ENCODE measurements at places on chromosomes 3 and 15. TPM values are rescaled to one million over a fixed set of nuclear protein-coding genes. Genes with fewer than 3 reads are reported as not detected.

- no peak for DNase-seq
These were observed 7.7 kb upstream of the CX3CR1 start for GRCh38 chr3:39287216-39288164.

DNA sequence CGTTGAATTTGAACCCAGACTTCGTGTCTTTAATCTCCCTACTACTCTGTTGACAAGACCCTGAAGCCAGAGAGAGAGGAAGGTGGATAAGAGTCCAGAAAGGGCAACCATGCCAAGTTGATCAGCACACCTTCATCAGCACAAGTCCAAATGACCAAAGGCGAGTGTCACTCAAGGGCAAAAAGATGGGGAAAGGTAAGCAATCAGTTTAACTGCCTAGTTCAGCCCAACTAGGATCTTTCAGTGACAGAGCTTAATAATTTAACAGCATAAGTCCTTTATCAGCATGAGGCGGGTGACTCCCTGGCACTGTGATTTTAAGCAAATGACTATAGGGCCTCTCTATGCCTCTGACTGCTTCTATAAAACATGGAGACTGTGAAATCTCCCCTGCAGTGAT, 6.2 kb downstream of the SUCLG2 start:
- no peak for DNase-seq

The POLQ gene
- total RNA-seq, result 17.3 TPM

GRCh38 chr15:99969261-99969920, 236.2 kb upstream of the LYSMD4 start:
- no peak for DNase-seq

DNA sequence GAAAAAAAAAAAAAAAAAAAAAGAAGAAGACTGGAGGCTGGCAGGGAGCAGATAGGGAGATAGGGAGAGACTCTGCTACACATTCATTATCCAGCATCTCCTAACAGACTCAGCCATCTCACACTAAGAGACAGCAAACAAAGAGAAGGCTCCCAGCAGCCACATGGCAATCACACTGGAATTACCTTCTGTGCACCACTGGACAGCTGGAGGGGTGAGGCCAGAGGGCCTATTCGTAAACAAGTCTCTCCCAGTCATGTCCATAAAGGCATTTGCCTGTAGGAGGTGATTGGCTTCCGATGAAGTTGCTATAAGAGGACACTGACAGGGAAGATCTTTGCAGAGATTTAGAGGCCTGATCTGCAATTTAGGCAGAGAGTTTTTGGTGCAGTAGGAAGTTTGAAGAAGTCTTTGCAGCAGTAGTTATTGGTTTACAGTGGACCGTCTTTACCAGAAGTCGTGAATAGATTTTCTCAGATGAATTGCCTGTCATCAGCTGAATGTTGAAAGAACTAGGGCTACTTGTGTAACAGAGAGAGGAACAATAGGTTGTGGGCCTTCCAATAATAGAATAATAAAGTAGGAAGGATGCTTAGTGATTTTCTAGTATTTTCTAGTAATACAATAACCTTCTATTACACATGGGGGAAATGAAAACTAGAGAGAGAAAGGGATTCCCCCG, 89.7 kb downstream of the TP63 start:
- DNase-seq, result no peak

The ASTE1 gene
- total RNA-seq, result 12.9 TPM

DNA sequence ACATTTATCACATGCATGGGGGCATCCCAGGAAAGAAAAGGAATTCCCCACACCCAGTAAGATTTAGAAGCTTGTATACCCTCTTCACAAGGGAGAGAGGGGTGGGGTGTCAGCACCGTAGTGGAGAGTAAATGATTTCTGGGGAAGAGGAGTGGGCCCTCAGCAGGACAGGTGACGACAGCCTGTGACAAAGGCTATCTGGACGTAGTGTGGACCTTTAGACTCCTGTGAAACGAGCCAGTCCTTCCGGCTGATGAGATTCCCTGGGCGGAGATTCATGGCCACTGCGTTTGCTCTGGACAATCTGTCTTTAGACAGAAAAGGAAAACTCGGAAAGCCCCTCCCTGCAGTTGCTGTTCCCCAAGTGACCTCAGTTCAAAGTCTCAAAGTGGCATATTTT, 1.7 kb upstream of the FAM3D start:
- no peak for DNase-seq

DNA sequence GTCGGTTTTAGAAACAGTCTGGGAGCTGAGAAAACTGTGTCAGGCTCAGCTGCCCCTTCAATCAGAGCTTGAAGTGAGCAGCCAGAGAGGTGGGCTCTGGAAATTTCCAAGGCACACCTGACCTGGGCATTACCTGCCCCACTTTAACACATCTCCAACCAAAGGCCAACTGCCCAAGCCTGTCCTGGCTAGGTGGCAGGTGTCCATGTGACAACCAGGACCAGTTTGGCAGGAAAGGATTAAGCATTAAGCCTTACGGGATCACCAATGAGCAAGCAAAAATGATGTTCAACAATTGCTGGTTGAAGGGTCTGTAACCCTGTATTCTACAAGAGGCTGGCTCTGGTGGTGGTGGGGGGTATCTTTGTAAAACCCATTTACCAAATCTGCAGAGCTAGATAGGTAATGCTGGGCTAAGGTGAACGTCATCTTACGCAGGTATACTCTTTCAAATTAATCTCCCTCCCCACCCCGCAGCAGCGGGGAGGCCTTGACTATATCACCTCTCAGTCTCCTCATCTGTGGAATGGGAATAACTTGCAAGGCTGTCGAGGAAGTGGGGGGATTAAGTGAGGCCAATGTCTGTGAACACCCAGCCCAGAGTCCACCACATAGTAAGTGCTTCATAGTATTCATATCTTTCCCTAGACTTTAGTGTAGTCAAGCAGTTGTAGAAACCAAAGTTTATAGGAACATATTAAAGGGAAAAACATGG, 183.2 kb downstream of the MEGF11 start:
- no peak for DNase-seq

The CCDC39 gene
- 0.03 TPM for total RNA-seq

The GOLIM4 gene
- total RNA-seq, result 65.0 TPM

The CCR9 gene
- total RNA-seq, result not detected

- DNase-seq, result peak; percentile 84
These were observed 3.6 kb upstream of the C3orf85 start for GRCh38 chr3:109132801-109133473.

GRCh38 chr3:16546186-16547010, 32.9 kb upstream of the RFTN1 start:
- no peak for DNase-seq

The SAMD7 gene
- not detected for total RNA-seq

The SUCNR1 gene
- total RNA-seq, result not detected

The UNC13C gene
- total RNA-seq, result 0.03 TPM

DNA sequence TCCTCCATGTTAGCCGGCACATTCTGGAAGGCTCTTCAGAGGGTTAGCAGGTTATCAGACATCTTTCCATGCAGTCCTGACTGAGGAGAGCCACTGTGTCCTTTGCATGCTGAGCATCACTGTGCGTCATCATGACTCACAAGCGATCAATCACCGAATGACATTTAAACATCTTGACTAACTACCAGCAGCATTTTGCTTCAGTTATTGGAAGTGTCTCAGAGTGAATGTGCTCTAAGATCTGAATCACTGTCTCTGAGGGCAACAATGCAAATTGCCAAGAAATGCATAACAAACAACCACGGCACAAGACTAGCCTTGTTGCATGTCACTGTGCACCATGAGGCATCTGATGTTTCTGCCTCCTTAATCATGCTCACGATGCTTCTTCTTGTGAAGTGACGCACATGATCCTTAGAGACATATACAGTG, 18.3 kb upstream of the ATP8B4 start:
- peak; percentile 94 for DNase-seq

DNA sequence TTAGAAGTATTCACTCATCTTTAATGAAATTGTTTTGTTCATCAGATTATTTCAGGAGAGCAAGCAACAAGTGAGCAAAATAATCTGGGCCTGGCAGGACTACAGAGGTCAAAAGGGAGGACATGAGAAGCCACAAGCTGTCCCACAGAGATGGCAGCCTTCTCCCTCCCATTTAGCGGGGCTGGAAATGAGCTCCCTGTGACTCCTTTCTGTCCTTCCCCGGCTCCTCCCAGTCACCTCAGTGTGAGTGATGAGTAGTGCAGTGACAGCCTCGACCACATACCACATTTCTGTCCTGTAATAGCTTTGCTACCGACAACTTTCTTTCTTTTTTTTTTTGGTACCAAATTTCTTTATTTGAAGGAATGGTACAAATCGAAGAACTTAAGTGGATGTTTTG, 38.0 kb downstream of the RAB7A start:
- peak; percentile 18 for DNase-seq

GRCh38 chr3:34053626-34054025, 255.2 kb downstream of the PDCD6IP start:
- DNase-seq, result no peak

The ZNF501 gene
- not detected for total RNA-seq

DNA sequence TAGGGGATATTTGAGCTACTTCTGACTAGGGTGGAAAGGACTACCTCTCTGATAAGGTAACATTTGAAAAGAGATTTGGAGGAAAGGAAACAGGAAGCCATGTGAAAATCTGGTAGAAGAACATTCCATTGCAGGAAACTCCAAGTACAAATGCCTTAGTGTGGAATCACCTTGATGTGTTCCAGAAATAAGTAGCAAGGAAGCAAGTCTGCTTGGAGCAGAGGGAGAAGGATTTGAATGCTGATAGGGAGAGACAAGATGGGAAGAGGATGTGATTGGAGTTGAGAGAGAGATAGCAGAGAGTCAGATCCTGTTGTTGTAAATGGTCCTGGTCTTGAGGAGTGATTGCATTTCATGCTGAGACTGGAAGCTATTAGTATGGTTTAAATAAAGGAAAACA, 335.1 kb upstream of the DCBLD2 start:
- no peak for DNase-seq
